ENCODE measurements at places on chromosomes 12 and 14.

GRCh38 chr12:46458500-46459102 lies 86.0 kb upstream of the SLC38A2 start:
- no peak for DNase-seq

DNA sequence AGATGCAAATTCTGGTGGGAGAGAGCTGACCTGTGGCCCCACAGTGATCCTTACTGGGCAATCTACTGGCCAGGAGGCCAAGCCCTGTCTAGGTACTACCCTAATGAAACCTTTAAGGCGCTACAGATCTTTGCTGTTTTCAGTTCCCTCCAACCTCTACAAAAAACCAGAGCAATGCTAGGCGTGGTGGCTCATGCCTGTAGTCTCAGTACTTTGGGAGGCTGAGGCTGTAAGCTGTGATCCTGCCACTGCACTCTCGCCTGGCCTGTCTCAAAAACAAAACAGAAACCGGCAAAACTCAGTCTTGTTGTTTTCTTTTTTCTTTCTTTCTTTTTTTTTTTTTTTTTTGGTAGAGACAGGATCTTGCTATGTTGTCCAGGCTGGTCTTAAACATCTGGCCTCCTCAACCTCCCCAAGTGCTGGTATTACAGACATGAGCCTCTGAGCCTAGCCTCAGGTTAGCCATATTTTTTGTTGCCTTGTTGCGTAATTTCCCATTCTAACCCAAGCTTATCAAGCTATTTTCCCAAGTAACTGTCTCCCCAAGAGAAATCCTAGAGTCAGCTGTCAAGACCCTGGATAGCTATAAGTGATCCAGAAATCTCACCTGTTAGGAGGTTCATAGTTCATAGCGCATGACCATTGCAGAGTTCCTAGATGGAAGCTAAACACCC lies 2.8 kb downstream of the ETFBKMT start:
- DNase-seq = no peak

- DNase-seq = no peak
Observed at GRCh38 chr12:53564941-53565340, 57.7 kb upstream of the NPFF start.

- no peak for DNase-seq
Observed at GRCh38 chr14:89405712-89406111, 11.3 kb downstream of the FOXN3 start.

GRCh38 chr14:21054123-21054767 lies 3.4 kb upstream of the RNASE8 start:
- DNase-seq = no peak
